Amniotic stem cell (primary cell): ENCODE measurements at places on chromosomes 11 and 22.

DNA sequence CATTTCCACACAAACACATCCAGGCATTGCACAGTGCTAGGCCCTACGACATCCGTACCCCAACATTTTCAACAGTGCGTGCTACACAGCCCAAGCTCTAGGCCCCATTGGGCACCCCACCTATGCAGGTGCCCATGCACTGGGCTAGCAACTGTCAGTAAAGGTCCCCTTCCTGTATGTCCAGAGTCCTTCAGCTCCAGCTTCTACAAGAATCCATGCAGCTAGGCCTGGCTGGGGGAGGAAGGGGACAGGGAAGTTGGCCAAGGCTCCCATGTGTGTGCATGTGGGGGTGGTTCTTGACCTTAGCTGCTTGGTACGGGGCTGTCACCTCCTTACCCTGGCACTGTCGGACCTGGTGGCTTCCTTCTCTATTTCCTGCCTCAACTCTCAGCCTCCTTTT, 1.3 kb downstream of the B3GAT1 start:
- DNase-seq: no peak

DNA sequence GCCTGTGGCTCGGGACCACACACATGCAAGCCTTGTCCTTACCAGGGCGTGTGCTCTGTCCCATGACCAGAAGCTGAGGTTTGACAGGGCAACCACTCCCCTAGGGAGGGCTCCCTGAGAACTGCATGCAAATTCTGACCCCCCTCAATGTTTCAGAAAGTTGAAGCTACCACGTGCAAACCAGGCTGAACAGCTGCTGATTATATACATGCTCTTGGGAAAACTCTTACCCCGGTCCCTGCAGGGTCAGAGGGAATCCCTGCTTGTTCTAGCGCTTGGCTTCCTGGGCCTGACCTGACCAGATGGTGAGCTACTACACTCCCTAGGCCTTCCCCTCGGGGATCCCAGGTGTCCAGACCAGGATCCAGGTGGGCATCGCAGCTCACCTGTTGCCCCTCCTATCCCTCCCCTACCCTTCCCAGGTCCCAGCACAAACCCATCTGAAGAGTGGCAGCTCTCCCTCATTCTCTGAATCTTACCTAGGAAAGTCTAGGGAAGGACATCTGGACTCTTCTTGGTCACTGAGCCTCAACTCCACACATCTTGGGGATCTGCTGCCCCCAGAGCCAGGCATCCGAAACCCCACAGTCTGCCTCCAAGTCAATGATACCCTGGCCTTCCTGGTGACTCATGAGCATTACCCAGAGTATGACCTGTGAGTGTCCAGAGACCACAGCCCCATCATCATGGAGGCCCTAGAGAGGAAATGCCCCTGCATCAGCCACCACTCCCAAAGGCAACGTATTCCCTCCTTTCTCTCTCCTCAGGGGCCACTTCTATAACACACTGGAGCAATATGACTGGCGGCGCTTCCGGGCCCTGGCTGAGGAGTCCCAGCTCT, 61.5 kb downstream of the BTG4 start:
- no peak for DNase-seq

DNA sequence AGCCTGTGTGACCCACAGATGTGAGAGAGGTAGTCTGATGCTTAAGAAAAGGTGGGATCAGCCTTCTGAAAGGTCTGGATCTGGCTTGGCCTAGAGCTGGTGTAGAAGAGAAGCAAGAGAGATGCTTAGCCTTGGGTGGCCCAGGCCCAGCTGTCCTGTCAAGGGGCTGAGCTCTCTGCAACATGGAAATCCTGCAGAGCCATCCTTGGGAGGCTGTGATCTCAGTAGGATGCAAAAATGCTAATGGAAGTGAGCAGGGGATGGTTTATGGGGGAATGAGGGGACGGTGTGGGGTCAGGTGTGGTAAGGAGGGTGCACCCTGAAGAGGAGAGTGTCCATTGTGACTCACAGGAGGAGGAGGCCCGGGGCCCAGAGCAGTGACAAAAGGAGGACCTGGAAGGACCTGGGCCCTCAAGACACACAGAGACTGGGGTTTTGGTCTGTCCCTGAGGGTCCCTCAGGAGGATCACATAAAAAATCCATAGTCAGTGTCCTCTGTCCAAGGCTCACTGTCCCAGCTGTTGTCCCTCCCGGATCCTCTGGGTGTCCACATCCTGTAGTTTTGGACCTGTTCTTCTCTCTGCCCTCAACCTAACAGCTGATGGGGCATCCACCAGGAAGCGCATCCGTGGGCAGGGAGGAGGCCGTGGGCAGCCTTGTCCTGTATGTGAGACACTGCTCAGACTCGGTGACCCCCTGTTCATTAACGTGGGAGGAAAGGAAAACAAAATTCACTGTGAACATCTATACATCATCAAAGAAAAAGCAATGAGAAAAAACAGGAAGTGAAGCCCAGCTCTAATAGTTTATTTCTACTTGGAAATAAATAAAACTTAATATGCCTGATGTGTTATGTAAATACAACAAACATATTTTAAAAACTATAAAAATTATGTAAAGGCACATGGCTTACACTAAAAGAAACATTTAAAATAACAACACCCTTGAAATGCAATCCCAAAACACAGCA, 129.8 kb downstream of the ZNF280B start:
- DNase-seq: no peak

- no peak for DNase-seq
Observed at GRCh38 chr22:43118024-43118849, 7.7 kb downstream of the BIK start.

GRCh38 chr11:71397331-71397860, 50.8 kb downstream of the DHCR7 start:
- no peak for DNase-seq

- no peak for DNase-seq
Observed at GRCh38 chr11:66388780-66389386, 17.3 kb upstream of the SLC29A2 start.

DNA sequence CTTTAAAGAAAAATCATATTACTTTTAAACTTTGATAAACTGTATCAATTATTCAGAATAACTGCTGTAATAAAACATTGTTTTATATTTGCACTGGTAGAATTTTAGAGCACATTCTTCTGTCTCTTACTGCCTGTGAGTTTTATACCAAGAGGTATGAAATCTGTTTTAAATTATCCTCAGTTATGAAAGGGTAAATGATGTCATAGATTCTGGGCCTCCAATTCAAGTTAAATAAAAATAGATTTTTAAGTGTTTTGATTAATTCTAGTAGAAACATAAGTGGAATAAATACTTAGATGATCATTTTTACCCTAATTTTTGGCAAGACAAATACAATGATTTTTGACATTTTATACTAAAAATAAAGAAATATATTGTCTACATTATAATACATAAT, 93.0 kb downstream of the GUCY1A2 start:
- DNase-seq: no peak
